ENCODE measurements at places on chromosomes 16 and 17. TPM values are rescaled to one million over a fixed set of nuclear protein-coding genes. Genes with fewer than 3 reads are reported as not detected.

GUCY2D gene
- not detected for total RNA-seq

ITGB3 gene
- total RNA-seq: 506 TPM

P2RX5 gene
- 2.9 TPM for total RNA-seq

UBTF gene
- total RNA-seq: 27.8 TPM

HS3ST3A1 gene
- total RNA-seq: 5.7 TPM

RAD51C gene
- 33.6 TPM for total RNA-seq

PLEKHG4 gene
- 18.5 TPM for total RNA-seq

CTRB2 gene
- total RNA-seq: not detected

ZNF597 gene
- 3.0 TPM for total RNA-seq

SLC13A2 gene
- not detected for total RNA-seq

ITPRIPL2 gene
- total RNA-seq: 32.1 TPM

PIK3R5 gene
- total RNA-seq: not detected

CTRB1 gene
- not detected for total RNA-seq

CNTNAP4 gene
- total RNA-seq: not detected

GDPD3 gene
- 0.15 TPM for total RNA-seq

SLC12A3 gene
- 2.4 TPM for total RNA-seq

APPBP2 gene
- total RNA-seq: 47.1 TPM

GNAO1 gene
- not detected for total RNA-seq

GP1BA gene
- total RNA-seq: not detected

CTRL gene
- total RNA-seq: 0.15 TPM

FBXW10 gene
- total RNA-seq: not detected

CFAP97D1 gene
- total RNA-seq: under 0.01 TPM

DBNDD1 gene
- 24.2 TPM for total RNA-seq

MGAT5B gene
- total RNA-seq: 0.40 TPM

NAGS gene
- total RNA-seq: 6.1 TPM

Data from renal cortical epithelial cell (primary cell).